Activated CD4-positive, alpha-beta T cell treated with anti-CD3 and anti-CD28 coated beads, Interleukin-2, amount 10 ng/mL, durations not matched to agents 7 days and 5 days (primary cell): ENCODE measurements at places on chromosomes 4 and X. TPM values are rescaled to one million over a fixed set of nuclear protein-coding genes. Genes with fewer than 3 reads are reported as not detected.
A peak's percentile ranks its signal among the peaks of the same experiment; 100 is the strongest.

The MAGEA2 gene
- not detected for total RNA-seq

The DIPK2B gene
- total RNA-seq: not detected

- H3K4me3 ChIP-seq: no peak overlapping the region
- H3K27ac ChIP-seq: no peak overlapping the region
- DNase-seq: no peak
- H3K27me3 ChIP-seq: peaks cover 34% of the 10 kb centered on the region
- H3K36me3 ChIP-seq: peaks cover 1% of the 10 kb centered on the region
Observed at GRCh38 chrX:120305531-120306141, 5.6 kb downstream of the TMEM255A start.

DNA sequence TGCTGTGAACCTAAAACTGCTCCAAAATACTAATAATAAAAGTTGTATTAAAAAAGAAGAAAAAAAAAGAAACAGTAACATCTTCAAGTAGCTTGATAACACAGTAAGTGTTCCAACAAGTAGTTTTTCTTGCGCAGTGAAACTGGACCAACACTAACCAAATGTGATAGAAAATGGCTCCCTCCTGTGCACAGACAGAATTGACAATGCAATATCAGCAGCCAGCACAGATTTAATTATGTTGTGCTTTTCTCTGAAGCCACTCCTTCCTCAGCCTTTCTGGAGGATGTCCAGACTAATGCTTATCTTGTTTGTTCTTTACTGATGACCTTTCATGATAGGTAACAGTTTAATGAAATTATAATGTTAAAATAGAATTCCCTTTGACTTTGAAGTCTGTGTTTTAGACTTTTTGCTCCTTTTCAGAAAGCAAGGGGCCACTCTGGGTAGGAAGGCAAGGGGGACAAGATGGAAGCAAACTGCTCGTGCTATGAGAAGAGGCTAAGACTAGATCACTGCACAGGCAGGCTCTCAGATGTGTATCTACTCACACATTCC, 147.1 kb upstream of the RPL34 start:
- peaks cover 32% of the 10 kb centered on the region for H3K4me1 ChIP-seq
- no peaks in the 10 kb centered on the region for H3K27me3 ChIP-seq
- no peak overlapping the region for H3K27ac ChIP-seq
- DNase-seq: peak; percentile 24
- no peak overlapping the region for H3K4me3 ChIP-seq

GRCh38 chrX:112840382-112841113, at the start of gene AMOT:
Gene AMOT, minus strand, starts transcription at chrX:112840831. Its CDS starts 17,705 bp downstream, at chrX:112823126.
- peaks cover 7% of the 10 kb centered on the region for H3K27me3 ChIP-seq
- peaks cover 21% of the 10 kb centered on the region for H3K4me1 ChIP-seq
- H3K36me3 ChIP-seq: no peaks in the 10 kb centered on the region
- peak; percentile 52 for DNase-seq
- H3K27ac ChIP-seq: peak within 1 kb of the TSS; percentile 80

GRCh38 chr4:73281396-73281795, 22.8 kb upstream of the ANKRD17 start:
- H3K27ac ChIP-seq: no peak overlapping the region
- H3K4me1 ChIP-seq: peaks cover 7% of the 10 kb centered on the region
- no peak overlapping the region for H3K4me3 ChIP-seq
- peaks cover 8% of the 10 kb centered on the region for H3K36me3 ChIP-seq
- H3K27me3 ChIP-seq: no peaks in the 10 kb centered on the region

DNA sequence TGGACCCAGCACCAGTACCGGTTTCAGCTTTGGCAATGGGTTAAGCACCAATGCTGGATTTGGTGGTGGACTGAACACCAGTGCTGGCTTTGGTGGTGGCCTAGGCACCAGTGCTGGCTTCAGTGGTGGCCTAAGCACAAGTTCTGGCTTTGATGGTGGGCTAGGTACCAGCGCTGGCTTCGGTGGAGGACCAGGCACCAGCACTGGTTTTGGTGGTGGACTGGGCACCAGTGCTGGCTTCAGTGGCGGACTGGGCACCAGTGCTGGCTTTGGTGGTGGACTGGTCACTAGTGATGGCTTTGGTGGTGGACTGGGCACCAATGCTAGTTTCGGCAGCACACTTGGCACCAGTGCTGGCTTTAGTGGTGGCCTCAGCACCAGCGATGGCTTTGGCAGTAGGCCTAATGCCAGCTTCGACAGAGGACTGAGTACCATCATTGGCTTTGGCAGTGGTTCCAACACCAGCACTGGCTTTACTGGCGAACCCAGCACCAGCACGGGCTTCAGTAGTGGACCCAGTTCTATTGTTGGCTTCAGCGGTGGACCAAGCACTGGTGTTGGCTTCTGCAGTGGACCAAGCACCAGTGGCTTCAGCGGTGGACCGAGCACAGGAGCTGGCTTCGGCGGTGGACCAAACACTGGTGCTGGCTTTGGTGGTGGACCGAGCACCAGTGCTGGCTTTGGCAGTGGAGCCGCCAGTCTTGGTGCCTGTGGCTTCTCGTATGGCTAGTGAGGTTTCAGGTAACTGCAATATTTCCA, 9.8 kb downstream of the TRO start:
- no peaks in the 10 kb centered on the region for H3K4me1 ChIP-seq
- H3K4me3 ChIP-seq: no peak overlapping the region
- H3K27me3 ChIP-seq: no peaks in the 10 kb centered on the region
- DNase-seq: no peak

The SYNPO2 gene
- 1.2 TPM for total RNA-seq

DNA sequence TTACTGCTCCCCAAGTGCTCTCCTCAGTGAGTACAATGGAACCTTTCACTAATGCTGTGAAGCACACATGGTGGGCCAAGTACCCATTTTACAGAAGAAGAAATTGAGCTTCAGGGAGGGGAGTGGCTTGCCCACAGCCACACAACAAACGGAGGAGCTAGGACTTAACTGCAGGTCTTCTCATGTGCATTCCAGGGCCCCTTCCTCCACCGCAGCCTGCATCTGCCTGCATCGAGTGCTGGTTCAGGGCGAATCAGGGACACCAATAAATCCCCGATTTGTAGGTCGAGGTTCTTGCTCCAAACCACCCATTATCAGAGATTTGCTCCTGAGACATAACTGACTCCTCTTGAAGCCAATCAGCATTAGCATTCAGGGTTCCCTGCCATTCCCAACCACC, 100.9 kb downstream of the MAMLD1 start:
- H3K36me3 ChIP-seq: no peaks in the 10 kb centered on the region
- no peak overlapping the region for H3K4me3 ChIP-seq
- no peaks in the 10 kb centered on the region for H3K27me3 ChIP-seq
- no peak for DNase-seq
- H3K4me1 ChIP-seq: peaks cover 11% of the 10 kb centered on the region
- H3K27ac ChIP-seq: no peak overlapping the region

The XAGE3 gene
- not detected for total RNA-seq

The CDX4 gene
- total RNA-seq: not detected

DNA sequence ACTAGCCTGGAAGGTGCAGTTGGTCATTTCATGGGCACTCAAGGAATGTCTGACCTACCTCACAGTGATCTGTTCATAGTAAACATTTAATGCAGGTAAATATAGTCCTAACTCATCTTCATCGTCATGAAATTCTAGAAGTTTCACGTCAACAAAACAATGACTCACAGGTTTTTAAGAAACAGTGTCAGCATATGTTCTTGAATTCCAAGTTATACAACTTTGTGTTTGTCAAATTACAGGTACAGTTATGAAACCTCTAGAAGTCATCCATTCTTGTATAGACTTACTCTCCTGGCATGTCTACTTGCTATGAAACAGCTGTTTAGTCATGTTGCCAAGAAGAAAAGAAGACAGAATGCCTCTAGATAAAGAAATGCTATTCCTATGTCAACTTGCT, 46.6 kb downstream of the AFM start:
- H3K27ac ChIP-seq: no peak overlapping the region
- no peak for DNase-seq
- H3K4me1 ChIP-seq: no peaks in the 10 kb centered on the region
- H3K4me3 ChIP-seq: no peak overlapping the region
- H3K36me3 ChIP-seq: no peaks in the 10 kb centered on the region

The ATP2B3 gene
- 0.05 TPM for total RNA-seq

DNA sequence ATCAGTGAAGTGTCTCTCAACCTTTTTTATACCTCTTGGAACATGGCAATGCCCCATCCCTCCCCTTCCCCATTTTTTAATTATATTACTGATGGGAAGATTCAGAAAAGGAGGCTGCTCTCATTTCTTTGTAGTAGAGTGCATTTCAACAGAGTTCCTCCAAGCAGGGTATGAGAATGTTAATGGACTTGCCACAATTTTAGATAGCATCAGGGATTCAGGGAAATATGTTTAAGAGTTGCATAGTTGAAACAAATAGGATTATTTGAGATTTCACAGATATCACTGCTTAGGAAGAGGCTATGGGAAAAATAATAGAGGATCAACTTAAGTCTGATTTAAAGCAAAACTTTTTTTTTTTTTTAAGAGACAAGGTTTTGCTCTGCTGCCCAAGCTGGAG, 46.2 kb downstream of the DIPK2B start:
- DNase-seq: no peak
- H3K27ac ChIP-seq: no peak overlapping the region
- no peaks in the 10 kb centered on the region for H3K4me1 ChIP-seq
- H3K4me3 ChIP-seq: no peak overlapping the region
- no peaks in the 10 kb centered on the region for H3K27me3 ChIP-seq

The VCX gene
- total RNA-seq: not detected

DNA sequence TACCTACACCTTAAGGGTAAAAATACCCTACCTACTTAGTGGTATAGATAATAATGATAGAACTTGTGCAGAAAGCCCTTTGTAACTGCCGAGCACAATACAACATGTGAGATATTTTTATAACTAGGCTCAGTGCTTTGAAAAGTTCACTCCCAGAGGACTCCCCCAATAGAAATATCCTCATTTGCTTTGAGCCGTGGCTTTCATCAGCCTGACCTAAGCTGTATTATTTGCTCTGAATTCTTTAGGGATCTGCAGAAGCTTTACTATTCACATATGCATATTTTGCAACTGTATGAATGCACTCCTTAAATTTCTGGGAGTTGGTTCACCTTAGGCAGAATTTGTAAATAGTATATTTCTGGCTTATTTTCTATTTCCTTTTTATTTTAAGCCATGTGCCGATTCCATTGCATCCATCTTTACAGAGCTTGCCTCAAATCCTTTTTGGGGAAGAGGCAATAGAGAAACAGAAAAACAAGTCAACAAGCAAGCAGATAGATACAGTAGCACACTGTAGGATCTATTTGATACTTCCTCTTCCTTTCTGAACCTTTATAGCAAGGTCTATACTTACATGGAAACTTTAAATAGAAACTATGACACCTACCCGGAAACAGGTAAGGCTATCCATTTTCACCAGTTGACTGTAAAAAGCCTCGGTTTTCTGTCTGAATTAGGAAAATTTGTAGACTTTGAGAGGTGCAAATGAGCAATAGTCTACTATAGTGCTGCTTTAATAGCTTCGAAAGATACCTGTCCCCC, 242.5 kb upstream of the VCX3A start:
- H3K36me3 ChIP-seq: no peaks in the 10 kb centered on the region
- no peak overlapping the region for H3K4me3 ChIP-seq
- H3K27ac ChIP-seq: no peak overlapping the region
- H3K4me1 ChIP-seq: no peaks in the 10 kb centered on the region

GRCh38 chr4:118114720-118115119, 80.4 kb downstream of the NDST3 start:
- H3K4me1 ChIP-seq: peaks cover 22% of the 10 kb centered on the region
- peaks cover 3% of the 10 kb centered on the region for H3K27me3 ChIP-seq
- no peaks in the 10 kb centered on the region for H3K36me3 ChIP-seq
- H3K27ac ChIP-seq: no peak overlapping the region
- H3K4me3 ChIP-seq: no peak overlapping the region

GRCh38 chr4:190016369-190017289, 10.4 kb downstream of the FRG2 start:
- peaks cover 14% of the 10 kb centered on the region for H3K36me3 ChIP-seq
- H3K4me1 ChIP-seq: peaks cover 17% of the 10 kb centered on the region
- no peak overlapping the region for H3K27ac ChIP-seq
- peaks cover 77% of the 10 kb centered on the region for H3K27me3 ChIP-seq

- H3K27me3 ChIP-seq: peaks cover 4% of the 10 kb centered on the region
- no peaks in the 10 kb centered on the region for H3K36me3 ChIP-seq
Observed at GRCh38 chr4:95504501-95504900, 44.3 kb downstream of the UNC5C start.

The AFM gene
- not detected for total RNA-seq

DNA sequence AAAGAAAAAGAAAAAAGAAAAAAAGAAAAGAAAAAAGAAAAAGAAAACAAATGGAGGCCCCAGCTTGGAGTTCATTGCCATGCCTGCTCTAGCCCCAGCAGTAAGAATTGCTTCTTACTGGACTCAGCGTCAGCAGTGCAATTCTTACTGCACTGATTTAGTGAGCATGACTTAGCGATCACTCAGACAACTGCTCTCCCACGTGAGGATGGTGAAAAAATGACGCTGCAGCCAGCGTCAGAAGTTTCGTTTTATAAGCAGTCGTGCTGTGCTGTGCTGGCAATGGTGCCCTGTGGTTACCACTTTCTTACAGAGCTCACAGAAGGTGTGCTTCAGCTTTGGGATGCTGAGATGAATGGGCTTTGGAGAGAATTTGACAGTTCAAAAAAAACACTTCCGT, 68.3 kb upstream of the DDX3X start:
- peak; percentile 71 for DNase-seq
- peak overlapping the region; percentile 83 for H3K27ac ChIP-seq
- peak overlapping the region; percentile 47 for H3K4me3 ChIP-seq
- peaks cover 12% of the 10 kb centered on the region for H3K4me1 ChIP-seq

DNA sequence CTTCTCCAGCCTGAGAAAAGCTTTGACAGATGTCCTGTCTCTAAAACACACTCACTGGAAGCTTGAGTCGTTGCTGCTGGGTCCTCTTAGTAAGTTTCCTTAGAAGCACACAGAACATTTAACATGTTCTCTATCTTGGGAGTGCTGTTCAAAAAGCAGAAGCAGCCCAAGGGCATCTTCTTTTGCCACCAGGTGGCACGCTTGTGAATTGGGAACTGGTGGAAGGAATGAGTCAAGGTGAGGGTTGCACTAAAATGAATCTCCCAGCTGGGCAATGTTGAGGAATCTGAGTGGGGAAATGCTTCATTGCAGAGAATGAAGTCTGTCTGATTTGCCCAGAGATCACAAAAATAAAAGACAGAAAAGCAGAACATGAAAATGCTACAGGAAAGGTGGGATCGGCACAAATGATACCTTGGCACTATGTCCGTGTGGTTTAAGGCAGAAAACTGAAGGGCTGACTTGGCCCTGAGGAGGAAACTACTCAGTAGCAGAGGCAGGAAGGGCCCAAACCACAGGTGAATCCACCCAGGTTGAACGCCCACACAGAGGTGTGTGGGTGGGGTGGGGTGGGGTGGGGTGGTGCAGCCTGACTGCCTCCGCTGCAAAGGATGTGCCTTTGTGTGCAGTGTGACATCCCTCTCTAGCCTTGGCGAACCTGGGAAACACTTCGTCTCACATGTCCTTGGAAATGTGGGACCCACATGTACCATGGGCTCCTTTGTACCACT, 26.0 kb downstream of the KIT start:
- H3K4me3 ChIP-seq: no peak overlapping the region
- peak; percentile 67 for DNase-seq
- H3K27ac ChIP-seq: peak overlapping the region; percentile 1
- H3K36me3 ChIP-seq: no peaks in the 10 kb centered on the region

DNA sequence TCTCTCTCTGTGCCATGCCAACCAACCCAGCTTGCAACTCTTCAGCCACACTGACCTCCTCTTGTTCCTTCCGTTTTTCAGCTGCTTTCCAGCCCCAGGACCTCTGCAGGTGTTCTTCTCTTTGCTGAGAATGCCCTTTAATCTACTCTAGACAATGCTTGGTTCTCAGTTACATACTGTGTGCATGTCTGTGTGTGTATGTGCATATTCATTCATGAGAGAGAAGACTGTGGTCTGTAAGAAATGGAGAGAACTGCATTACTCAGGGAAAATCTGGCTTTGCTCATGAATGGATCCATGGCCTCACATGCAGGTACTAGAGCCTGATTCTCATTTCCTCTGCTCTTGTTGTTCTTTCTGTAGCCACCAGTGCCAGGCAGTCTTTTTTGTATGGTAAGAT, 636.9 kb upstream of the TENM3 start:
- H3K27ac ChIP-seq: no peak overlapping the region
- H3K4me1 ChIP-seq: no peaks in the 10 kb centered on the region
- H3K36me3 ChIP-seq: no peaks in the 10 kb centered on the region
- no peak for DNase-seq
- H3K4me3 ChIP-seq: no peak overlapping the region

The P2RY10 gene
- 46.4 TPM for total RNA-seq
